ENCODE measurements at places on chromosomes 6 and 20. TPM values are rescaled to one million over a fixed set of nuclear protein-coding genes. Genes with fewer than 3 reads are reported as not detected.

- DNase-seq: no peak
These were observed 40.6 kb downstream of the CTNNBL1 start for GRCh38 chr20:37734228-37734985.

- no peak for DNase-seq
These were observed 22.8 kb downstream of the ECT2L start for GRCh38 chr6:138818496-138819194.

DNA sequence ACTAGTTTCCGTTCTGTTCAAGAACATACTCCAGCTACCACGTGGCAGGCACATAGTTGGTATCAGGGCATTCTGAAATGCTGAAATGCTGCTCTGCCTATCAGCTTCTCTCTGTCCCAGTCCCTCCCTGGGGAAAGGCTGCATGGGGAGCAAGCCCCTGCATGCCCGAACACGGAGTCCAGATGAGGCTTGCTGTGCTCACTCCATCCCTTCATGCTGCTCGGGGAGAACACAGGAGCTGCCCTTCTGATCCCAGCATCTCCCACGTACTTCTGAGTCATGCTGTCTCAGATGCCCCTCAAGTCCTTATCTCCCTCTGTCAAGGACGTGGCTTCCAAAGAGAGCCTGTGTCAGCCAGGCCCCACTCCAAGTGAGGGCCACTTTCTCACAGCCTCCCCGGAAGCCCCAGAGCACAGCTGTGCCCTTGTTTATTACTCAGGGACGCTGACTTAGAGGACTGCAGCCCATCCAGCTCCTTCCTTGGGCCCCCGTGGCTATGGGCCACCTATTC is 29.4 kb downstream of the THBS2 start:
- no peak for DNase-seq

DNA sequence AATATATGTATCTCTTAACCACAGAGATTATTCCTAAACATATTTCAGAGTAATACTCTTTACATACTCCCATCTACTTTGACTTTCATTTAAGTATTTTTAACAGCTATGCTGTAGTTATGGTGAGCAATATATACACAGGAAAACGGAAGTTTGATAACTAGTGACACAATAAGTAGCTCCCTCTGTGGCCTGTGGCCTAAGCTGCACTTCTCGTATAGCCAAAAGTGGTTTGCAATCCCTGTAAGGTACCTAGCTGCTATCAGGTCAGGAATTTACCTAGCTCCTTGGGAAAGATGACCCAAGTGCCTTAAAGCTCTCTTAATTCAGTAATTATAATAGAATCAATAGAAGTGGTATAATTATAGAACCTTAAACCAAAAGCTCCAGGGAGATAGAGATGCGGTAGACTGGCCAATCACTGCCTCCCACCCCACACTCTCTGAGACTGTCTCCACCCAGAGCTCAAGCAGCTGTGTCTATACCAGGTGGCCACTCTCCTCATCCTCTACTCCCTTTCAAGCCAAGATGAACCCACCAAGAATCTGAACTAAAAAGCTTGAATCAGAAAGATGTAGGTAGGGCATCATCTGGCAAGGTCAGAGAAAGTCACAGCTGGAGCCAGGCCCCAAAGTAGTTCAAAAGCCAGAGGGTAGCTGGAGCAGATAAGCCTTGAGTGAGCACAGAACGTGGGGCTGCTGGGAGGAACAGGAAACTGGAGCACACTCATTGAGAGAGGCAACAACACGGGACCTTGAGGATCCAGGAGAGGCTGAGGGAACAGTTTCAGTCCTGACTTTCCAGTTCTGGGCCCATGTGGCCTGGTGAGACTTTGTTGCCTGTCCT is 84.9 kb upstream of the ASF1A start:
- no peak for DNase-seq

The BTNL2 gene
- not detected for total RNA-seq

The HS3ST5 gene
- 13.9 TPM for total RNA-seq

All from frontal cortex (tissue), 4 donors.